ENCODE measurements at places on chromosomes 12 and 14.
A peak's percentile ranks its signal among the peaks of the same experiment; 100 is the strongest.

GRCh38 chr14:50303744-50304471, 8.1 kb downstream of the L2HGDH start:
- DNase-seq, result no peak

DNA sequence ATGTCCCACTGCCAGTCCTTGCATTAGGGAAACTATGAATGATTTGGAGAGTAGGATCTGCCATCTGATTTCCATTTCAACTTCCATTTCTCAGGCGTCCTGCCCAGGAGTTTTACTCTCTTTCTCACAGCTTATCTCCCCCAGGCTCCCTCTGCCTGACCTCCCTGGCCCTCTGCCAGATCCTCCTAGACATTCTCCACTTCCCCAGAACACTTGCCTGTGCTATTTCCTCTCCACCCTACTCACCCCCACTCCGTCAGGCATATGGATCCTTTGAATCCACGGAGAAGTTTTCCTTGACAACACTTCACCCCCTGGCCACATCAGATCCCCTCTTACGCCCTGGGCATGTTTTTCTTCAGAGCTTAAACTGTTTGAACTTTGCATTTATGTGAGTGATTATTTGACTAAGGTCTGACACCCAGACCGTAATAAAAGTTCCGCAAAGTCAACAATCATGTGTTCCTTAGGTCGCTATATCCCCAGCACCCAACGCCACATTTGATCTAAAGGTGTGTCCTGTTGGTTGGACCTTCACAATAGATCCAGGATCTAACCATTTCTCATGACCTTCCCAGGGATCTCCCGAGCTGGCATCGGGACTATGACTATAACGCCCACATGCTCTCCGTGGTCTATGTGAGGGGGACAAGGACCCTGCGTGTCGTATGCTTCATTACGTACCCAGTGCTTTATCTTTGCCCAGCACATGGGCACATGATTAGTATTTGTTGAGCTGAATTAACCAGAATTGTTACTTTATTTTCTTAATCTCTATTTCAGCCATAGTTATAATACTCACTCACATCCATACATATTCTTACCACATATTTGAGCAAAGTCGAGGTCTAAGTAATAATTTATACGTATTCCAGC, 255.8 kb upstream of the FOXN3 start:
- DNase-seq, result no peak

GRCh38 chr12:130468186-130468585, 130.5 kb downstream of the PIWIL1 start:
- no peak for DNase-seq

GRCh38 chr12:6369916-6370575, 5.3 kb downstream of the SCNN1A start:
- no peak for DNase-seq

DNA sequence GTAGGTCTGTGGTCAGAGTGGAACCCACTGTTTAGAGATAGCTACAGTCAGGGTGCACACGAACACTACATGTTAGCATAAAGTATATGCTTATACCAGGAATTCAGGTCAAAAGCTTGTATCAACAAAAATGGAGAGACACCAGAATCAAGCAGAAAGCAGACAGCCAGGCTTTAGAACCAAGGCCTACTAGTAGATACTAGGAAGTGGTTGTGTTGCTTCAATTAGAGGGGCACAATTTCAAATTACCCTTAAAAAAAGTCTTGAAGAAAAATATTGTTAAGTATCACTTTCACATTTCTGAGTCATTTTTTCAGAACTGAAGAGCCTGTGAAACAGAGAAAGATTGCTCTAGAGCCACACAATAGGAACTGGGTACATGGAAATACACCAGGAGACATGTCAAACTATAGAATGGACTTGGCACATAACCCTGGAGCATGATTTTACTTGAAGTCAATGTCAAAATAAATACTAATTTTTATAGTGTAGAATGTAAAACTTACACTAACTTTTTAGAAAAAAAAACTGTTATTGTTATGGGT, 41.6 kb downstream of the LRRC9 start:
- no peak for DNase-seq

DNA sequence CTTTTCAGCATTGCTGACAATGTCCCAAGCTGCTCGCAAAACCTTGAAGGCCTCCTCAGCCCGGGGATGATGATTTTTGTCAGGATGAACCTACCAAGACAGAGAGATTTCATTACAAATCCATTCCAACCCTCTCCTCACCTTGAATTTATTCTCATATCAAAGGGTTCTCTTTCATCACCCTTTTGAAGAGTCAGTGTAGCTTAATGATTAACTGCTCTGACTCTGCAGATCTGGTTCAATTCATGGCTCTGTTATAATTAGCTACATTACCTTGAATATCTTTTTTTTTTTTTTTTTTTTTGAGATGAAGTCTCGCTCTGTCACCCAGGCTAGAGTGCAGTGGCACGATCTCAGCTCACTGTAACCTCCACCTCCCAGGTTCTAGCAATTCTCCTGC, 5.6 kb downstream of the ORMDL2 start:
- DNase-seq, result no peak

DNA sequence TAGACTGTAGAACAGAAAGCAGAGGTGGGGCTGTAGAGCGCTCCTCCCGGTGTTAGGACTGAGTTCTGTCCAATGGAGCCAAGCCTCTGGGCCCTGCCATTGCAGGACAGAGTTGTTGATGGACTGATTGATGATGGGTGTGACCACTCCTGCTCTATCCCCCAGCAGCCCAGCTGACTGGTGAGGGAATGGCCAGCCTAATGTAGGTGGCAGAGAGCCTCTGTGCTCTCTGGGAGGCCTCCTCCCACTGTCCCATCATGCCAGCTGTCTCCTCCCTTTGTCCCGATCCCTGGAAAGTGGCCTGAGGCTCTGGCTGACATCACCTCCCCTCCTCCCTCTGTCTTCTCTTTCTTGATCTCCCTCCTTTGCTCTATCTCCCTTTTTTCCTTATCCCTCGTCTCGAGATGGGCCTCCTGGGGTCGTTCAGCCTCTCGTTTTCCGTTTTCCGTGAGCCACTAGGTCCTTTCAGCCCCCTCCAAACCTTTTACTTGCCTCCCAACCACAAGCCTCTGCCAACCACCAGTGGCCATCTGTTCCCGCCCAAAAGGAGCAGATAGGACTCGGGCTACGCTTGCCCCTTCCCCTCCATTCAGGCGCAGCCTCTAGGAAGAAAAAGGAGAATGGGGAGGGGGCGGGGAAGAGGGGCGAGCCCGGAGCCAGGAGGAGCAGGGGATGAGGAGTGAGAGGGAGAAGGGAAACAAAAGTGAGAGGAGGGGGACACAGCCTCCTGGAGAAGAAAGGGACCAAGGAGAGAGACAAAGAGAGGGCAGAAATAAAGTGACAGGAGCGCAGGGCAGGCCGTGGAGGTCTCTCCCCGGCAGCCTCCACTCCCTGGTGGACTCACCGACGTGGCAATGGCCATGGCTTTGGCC, 572 bp downstream of the EFS start:
- DNase-seq, result no peak

GRCh38 chr14:34322940-34323418, 139.1 kb downstream of the SPTSSA start:
- peak; percentile 62 for DNase-seq

Data from stimulated activated CD4-positive, alpha-beta T cell treated with anti-CD3 and anti-CD28 coated beads, TNF-alpha, amount 100 ng/mL, for 24 hours (primary cell).